ENCODE measurements at places on chromosomes 3 and 15.

DNA sequence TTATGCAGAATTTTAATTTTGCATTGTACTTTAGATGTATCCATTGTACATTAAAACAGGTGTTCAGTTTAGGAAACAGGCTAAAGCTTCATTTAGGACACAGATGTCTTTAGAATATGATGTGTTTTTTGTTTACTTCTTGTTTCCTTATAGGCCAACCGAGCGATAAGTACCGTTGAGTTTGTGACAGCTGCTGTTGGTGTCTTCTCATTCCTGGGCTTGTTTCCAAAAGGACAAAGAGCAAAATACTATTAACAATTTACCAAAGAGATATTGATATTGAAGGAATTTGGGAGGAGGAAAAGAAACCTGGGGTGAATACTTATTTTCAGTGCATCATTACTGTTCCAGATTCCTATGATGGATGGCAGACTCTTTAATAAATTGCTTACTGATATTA is 29.4 kb downstream of the PLAAT1 start:
- DNase-seq = no peak

- no peak for DNase-seq
These were observed 10.3 kb downstream of the TM2D3 start for GRCh38 chr15:101641894-101642293.

GRCh38 chr3:87268646-87269211 is 7.7 kb downstream of the POU1F1 start:
- DNase-seq = no peak

- no peak for DNase-seq
These were observed 849 bp downstream of the TRAK1 start for GRCh38 chr3:42092006-42092405.

DNA sequence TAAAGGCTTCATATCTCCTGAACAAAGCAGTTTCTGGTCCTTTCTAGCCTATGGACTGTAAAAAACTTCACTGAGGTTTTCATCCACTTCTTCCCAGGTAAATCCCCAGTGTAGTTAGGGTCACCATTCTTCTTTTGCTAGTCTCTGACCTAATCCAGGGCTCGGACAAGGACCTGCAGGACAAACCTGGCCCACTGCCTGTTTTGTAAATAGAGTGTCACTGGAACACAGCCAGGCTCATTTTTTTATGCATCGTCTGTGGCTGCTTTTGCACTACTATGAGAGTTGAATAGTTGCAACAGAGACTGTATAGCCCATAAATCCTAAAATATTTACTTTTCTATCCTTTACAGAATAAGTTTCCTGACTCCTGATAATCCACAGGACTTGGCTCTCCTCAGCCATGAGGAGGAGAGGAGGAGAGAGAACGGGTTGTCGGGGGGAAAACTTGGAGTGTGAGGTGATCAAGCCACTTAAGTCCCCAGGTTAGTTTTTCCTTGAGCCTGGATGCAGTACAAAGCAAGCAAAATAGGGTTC is 29.0 kb downstream of the CCR3 start:
- no peak for DNase-seq
